Stimulated activated CD8-positive, alpha-beta memory T cell treated with anti-CD3 and anti-CD28 coated beads, Interleukin-15, amount 100 ng/mL, for 1 hour (primary cell): ENCODE measurements at places on chromosomes 16 and 17.

GRCh38 chr16:19879241-19879792, 5.3 kb downstream of the GPRC5B start:
- no peak for DNase-seq

DNA sequence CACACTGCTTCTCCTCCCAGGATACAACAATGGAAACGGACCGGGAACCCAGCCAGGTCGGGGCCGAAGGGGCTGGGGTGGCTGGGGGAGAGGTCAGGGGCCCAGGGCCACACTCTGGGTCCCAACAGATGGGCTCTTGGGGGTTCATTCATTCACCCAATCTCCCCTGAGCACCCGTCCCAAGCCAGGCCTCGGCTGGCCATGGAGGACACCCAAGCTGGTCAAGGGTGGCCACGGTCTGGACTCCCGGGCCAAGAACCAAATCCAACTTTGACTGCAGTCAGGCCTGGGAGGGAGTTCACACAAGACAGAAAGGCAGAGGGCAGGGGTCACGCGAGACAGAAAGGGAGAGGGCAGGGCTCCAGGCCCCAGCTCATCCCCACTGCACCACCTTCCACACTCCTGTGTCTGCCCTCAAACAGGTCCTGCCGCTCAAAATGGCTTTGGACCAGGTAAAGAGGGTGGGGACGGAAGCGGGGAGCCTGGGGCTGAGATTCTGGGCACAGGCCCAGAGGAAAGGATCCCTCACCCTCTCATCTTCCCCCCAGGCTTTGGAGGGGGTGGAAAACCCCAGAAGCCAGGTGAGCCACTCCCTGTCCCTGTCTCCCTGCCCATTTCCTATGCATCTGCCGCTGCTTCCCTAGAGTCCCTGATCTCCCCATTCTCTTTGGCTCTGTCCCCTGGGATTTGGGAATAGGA, 12.3 kb upstream of the PKMYT1 start:
- no peak for DNase-seq

DNA sequence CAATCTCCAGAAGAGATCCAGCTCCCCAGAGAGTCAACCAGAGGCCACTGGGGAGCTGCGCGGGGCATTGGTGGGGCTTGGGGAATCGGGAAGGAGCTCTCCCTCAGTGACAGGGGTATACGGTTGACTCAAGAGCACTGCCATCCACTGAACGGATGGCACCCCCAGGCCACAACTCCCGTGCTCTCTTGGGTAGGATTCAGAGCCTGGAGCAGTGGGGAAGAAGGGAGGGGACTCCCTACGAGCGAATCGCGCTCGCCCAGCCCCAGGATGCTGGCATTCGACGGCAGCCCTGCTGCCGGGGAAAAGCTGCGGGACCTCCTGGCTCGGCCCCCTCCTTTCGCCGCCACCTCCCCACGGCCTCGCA, 473 bp upstream of the TPPP3 start:
- DNase-seq, result no peak

GRCh38 chr16:22327446-22327775, 30.2 kb downstream of the POLR3E start:
- DNase-seq, result no peak

- no peak for DNase-seq
These were observed 34.2 kb downstream of the CDH13 start for GRCh38 chr16:82660966-82661365.

GRCh38 chr16:27485126-27485525, 64.6 kb downstream of the GTF3C1 start:
- DNase-seq, result no peak

- no peak for DNase-seq
These were observed 504.2 kb upstream of the SALL1 start for GRCh38 chr16:51655249-51655648.

DNA sequence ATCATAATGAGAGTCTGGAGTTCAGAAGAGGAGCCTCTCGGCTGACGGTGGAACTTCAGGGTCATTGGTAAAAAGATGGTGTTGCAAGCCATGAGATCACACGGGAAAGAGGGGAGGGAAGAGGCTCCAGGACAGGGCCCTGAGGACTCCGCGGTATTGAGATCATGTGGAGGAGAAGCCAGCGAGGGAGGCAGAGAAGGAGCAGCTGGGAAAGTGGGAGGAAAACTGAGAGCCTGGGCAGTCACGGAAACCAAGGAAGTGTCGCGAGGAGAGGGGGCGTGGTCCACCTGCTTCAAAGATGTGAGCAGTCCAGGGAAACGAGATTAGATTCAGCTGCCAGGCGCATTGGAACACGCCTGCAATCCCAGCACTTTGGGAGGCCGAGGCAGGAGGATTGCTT, 27.7 kb upstream of the SBK1 start:
- DNase-seq, result no peak
